ENCODE measurements at places on chromosomes 3 and 15. TPM values are rescaled to one million over a fixed set of nuclear protein-coding genes. Genes with fewer than 3 reads are reported as not detected.

GRCh38 chr15:39192979-39193560 is 387.8 kb upstream of the THBS1 start:
- H3K27me3 ChIP-seq, result no peaks in the 10 kb centered on the region
- H3K27ac ChIP-seq, result no peak overlapping the region
- H3K4me3 ChIP-seq, result no peak overlapping the region
- H3K4me1 ChIP-seq, result peaks cover 50% of the 10 kb centered on the region
- no peaks in the 10 kb centered on the region for H3K36me3 ChIP-seq

DNA sequence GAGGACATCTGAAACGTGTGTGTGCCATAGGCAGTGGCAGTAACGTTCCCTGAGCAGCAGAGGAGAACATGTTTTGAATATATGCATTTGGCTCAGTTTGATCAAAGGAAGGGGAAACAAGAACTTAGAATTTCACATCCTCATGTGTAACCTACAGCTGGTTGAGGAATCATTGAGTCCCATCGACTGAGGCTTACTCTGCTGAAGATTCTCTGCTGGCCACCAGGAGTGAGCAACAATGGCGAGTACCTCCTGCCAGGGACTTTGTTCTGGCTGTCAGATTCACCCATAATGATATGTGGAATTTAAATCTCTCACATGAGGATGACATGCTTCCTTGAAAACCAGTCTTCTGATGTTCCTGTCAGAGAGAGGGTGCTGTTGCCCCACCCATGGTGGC is 21.3 kb downstream of the GORASP1 start:
- H3K27me3 ChIP-seq, result no peaks in the 10 kb centered on the region
- H3K27ac ChIP-seq, result no peak overlapping the region
- H3K4me3 ChIP-seq, result no peak overlapping the region
- H3K36me3 ChIP-seq, result no peaks in the 10 kb centered on the region

- H3K4me3 ChIP-seq, result peak overlapping the region; percentile 16
- peak; percentile 91 for DNase-seq
- H3K36me3 ChIP-seq, result no peaks in the 10 kb centered on the region
- peaks cover 70% of the 10 kb centered on the region for H3K4me1 ChIP-seq
- no peaks in the 10 kb centered on the region for H3K27me3 ChIP-seq
Observed at GRCh38 chr15:70492240-70493177, 270.8 kb downstream of the UACA start.

DNA sequence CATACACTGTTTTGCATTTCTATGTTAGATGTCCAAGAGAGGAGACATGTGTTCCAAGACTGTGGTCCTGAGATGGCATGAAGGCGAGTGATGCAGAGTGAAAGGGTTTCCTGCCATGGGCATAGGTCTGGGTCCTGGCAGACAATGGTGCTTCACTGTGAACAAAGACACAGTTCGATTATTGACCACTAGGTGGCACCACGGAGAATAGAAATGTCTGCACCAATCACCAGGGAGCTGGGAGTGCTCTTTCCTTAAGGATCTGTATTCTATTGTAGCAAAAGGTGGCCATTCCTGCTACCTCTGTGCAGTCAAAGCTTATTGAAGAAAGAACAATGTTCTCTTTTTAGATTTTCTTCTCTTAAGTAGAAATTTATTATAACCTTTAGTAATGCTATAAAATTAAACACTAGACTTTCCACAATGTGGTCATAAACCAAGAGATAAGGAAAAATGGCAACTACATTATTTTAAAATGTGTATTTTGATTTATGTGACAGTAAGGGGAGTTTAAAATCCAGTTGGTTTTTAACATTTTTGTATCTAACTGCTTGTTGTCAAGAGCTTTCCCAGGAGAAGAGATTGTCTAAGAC is 88.7 kb downstream of the GABRG3 start:
- peaks cover 17% of the 10 kb centered on the region for H3K27me3 ChIP-seq
- no peak for DNase-seq
- no peak overlapping the region for H3K4me3 ChIP-seq
- H3K27ac ChIP-seq, result no peak overlapping the region
- no peaks in the 10 kb centered on the region for H3K4me1 ChIP-seq

DNA sequence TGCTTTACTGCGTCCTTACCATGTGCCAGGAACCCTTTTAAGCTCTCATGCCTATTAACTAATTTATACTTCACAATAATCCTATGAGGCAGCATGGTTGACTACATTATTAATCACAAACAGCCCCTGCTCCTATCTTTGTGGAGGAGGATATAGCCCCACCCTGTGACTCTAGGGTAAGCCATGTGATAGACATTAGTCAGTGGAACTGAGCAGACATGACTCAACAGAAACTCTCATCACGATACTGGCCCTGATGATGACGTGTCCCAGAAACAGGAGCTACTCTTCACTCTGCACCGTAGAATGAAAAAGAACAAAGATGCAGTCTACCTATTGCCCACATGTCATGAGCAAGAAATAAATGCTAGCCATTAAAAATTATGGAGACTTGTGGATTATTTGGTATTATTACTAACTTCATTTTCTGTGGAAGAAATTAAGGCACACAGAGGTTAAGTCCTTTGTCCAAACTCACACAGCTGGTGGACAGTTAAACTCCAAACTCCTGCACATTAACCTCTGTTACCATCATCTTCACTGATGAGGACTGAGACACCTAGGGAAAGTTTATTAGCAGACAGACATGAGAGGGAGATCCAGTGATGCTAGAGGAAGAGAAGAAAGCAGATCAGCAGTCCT is 51.2 kb downstream of the CFAP20DC start:
- no peak overlapping the region for H3K4me3 ChIP-seq
- peaks cover 16% of the 10 kb centered on the region for H3K4me1 ChIP-seq
- H3K27ac ChIP-seq, result peak overlapping the region; percentile 94
- H3K36me3 ChIP-seq, result no peaks in the 10 kb centered on the region
- H3K27me3 ChIP-seq, result no peaks in the 10 kb centered on the region

DNA sequence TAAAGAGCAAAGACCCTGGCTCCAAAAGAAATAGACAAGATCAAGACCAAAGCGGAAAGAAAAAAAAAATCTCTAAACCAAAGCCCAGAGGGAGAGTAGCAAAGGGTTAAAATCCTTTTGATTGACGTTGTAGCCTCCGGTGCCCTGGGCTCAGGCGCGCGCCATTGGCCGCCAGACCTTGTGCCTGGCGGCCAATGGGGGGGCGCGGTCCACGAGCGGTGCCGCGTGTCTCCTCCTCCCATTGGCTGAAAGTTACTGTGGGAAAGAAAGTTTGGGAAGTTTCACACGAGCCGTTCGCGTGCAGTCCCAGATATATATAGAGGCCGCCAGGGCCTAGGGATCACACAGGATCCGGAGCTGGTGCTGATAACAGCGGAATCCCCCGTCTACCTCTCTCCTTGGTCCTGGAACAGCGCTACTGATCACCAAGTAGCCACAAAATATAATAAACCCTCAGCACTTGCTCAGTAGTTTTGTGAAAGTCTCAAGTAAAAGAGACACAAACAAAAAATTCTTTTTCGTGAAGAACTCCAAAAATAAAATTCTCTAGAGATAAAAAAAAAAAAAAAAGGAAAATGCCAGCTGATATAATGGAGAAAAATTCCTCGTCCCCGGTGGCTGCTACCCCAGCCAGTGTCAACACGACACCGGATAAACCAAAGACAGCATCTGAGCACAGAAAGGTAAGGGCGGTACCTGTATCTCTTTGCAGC is at the start of gene HES1:
Gene HES1, plus strand, starts transcription at position 343 of the 713 bp plus-strand sequence. Its CDS starts 233 bp downstream, at position 576.
- peaks cover 24% of the 10 kb centered on the region for H3K36me3 ChIP-seq
- H3K4me3 ChIP-seq, result peak within 1 kb of the TSS; percentile 94
- peaks cover 57% of the 10 kb centered on the region for H3K4me1 ChIP-seq
- peak; percentile 93 for DNase-seq
- H3K27ac ChIP-seq, result peak within 1 kb of the TSS; percentile 98

TOPAZ1 gene
- not detected for total RNA-seq

IQCF5 gene
- not detected for total RNA-seq

NR2F2 gene
- total RNA-seq, result 72.1 TPM

DNA sequence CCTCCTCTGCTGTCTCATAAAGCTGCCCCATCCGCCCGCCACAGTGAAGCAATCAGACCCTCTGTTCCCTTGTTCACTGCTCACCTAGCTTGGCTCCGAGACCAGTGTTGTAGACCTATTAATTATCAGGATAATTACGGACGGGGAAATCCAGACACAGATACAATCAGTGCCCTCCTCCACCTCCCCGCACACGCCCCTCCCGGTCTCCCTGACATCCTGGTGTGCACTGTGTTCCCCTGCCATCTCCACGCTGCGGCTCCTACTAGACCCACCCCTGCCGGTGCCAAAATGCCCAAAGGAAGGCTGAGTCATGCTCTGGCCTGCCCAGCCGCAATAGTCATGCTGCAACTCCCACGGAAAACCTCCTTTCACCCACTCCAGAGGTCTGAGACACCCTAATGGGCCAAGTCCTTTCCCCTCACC is 277.3 kb upstream of the TLE3 start:
- H3K4me1 ChIP-seq, result peaks cover 30% of the 10 kb centered on the region
- DNase-seq, result peak; percentile 84
- H3K27me3 ChIP-seq, result no peaks in the 10 kb centered on the region
- no peaks in the 10 kb centered on the region for H3K36me3 ChIP-seq
- peak overlapping the region; percentile 27 for H3K4me3 ChIP-seq

DNA sequence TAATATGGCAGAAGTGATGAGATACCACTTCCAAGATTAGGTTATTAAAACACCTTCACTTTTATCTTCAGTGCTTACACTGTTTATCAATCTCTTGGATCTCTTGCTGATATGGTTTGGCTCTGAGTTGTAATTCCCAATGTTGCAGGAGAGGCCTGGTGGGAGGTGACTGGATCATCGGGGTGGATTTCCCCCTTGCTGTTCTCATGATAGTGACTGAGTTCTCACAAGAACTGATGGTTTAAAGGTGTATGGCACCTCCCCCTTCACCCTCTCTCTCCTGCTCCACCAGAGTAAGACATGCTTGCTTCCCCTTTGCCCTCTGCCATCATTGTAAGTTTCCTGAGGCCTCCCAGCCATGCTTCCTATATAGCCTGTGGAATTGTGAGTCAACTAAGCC is 11.8 kb downstream of the GOLIM4 start:
- no peaks in the 10 kb centered on the region for H3K4me1 ChIP-seq
- H3K27me3 ChIP-seq, result no peaks in the 10 kb centered on the region
- no peak for DNase-seq
- no peaks in the 10 kb centered on the region for H3K36me3 ChIP-seq
- H3K4me3 ChIP-seq, result no peak overlapping the region

- H3K4me1 ChIP-seq, result no peaks in the 10 kb centered on the region
- H3K27ac ChIP-seq, result no peak overlapping the region
- peaks cover 28% of the 10 kb centered on the region for H3K27me3 ChIP-seq
- H3K4me3 ChIP-seq, result no peak overlapping the region
Observed at GRCh38 chr3:56484122-56484521, 15.9 kb upstream of the ERC2 start.
